ENCODE measurements at places on chromosomes 16 and 17.

GRCh38 chr16:24738895-24739294, 9.4 kb downstream of the TNRC6A start:
- DNase-seq = no peak

DNA sequence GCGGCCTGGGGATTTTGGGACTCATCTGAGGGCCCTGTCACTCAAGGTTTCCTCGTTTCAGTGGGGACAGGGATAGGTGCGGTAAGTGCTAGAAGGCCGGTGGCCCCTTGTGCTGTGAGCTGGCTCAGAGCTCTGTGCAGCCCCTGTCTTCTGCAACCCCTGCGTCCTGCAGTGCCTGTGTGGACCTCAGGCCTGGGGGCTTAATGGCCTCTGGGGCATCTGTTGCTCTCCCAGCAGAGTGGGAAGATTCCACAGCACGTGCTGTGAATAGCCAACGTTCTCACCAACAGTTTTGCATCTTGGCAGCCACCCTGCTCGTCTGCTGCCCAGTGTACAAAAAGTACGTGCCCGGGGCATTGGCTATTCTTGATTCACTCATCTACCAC, 4.9 kb downstream of the FOXC2 start:
- DNase-seq = no peak

DNA sequence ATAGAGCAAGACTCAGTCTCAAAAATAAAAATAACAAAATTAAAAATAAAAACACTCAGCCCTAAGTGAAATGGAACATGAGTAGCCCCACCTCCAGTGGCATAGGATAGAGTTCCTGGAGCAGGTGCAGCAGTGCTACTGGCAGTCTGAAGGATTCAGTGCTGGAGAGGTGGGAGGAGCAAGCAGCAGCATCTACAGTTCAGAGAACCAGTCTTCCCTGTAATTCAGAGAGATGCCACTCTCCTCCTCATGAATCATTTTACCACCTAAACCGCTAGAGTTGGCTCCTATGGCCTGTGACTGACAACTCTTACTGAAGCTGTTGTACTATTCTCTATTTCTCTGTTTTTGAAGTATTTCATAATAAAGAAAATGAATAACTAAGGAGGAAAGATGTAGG, 56.0 kb upstream of the SMURF2 start:
- DNase-seq = no peak

DNA sequence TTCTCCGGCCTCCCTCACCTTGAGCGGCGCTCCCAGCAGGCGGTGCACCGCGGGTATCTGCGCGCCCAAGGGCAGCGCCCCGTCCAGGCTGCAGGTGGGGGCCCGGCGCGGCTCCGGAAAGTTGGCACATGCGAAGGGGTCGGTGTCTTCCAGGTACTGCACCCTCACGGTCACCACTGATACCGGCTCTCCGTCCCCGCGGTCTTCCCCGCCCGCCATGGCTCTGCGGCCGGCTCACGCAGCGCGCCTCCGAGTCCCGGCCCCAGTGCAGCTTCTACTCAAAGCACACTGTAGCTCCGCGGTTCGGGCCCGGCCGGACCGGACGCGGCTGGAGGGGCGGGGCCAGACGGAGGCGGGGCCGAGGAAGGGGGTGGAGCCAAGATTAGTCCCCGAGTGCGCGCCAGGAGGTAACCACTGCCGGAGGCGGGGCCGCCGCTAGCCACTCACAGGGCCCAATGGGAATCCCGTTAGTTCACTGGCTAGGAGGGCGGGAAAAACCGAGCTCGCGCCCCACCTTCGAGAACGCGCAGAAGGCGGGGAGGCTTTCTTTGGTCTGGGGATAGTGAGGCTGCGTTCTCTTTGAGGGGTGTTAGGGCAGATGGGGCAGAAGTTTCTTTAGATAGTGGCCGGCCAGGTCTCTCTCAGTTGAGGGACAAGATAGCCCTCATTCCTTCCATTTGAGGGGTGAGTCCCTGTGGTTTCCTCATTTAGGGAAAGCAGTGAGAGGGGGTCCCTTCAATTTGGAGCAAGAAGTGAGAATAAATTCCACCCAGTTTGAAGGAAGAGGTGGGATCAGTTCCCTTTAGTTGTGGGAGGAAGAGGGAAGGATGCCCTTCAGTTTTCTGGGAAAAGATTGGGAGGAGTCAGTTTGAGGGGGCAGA, at the start of gene FHOD1:
FHOD1 (minus strand) TSS at position 290 of the 881 bp plus-strand sequence; CDS start at position 219, 71 bp downstream.
- DNase-seq = peak; percentile 95

GRCh38 chr17:43393944-43394482, 4.8 kb upstream of the ARL4D start:
- DNase-seq = peak; percentile 70

GRCh38 chr17:31388770-31389656, 2.5 kb upstream of the RAB11FIP4 start:
- no peak for DNase-seq

DNA sequence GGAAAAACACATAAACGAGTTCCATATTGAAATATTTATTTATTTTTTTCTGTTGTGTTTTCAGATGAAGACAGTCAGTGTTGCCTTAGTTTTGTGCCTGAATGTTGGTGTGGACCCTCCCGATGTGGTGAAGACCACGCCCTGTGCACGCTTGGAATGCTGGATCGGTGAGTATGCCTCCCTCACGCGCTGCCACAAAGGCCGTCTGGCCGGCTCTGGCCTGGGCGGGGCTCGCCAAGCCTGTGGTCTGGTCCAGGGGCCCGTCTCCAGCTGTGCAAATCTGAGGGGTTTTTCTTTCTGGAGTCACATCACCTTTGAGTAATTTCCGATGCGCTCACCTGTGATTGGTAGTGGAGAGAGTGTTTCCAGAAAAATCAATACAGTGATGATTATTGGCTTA, 81.0 kb downstream of the RPTOR start:
- DNase-seq = no peak

- no peak for DNase-seq
Measured at GRCh38 chr17:10776381-10776780, 27.5 kb downstream of the TMEM238L start.

GRCh38 chr17:63434951-63435571, 11.0 kb downstream of the CYB561 start:
- DNase-seq = no peak

DNA sequence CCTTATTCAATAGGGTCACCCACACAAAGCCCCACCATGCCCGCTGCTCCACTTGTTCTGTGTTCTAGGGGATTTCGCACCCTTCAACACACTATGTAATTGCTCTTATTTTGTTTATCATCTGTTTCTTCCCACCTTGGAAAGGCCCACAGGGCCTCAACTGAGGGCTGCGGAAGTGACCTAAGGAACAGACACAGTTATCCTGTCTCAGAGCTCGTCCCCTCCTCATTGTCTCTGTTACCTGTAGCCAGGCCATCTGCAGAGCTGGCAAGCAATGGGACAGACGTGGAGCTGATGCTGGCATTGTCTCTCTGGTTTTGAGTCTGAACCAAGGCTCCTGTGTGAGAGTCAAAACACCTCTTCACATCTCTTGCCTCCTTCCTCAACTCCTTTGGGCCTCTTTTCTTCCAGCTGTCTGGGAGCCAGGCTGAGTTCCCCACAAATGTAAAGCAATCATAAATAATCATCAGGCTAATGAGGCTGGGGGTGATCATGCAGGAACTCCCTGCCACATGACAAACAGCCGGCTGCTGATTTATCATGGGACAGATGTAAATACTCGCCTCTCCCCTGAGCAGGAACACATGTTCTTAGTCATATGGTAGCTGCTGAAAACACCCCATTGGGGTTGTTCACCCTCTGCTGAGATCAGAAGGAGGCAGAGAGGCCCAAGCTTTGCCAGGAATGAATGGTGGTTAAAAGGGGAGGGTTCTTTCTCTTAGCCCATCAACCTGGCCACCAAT, 71.9 kb downstream of the AXIN2 start:
- no peak for DNase-seq

- no peak for DNase-seq
Measured at GRCh38 chr16:82317411-82318167, 147.6 kb upstream of the MPHOSPH6 start.

GRCh38 chr16:68090130-68090529, 5.0 kb downstream of the NFATC3 start:
- DNase-seq = no peak

DNA sequence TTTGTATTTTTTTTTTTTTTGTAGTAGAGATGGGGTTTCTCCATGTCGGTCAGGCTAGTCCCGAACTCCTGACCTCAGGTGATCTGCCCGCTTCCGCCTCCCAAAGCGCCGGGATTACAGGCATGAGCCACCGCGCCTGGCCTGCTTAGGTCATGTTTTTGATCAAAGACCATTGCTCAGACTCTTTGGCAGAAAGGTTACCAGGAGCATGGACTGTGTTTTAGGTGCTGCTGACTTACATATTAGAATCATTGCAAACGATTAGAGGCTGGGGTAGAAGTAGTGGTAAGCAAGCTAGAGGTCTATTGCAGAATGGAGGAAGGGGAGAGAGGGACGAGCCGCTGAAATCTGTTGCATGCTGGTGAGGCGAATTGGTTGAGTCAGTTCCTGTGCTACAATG, 79.8 kb downstream of the TANGO6 start:
- DNase-seq = no peak

DNA sequence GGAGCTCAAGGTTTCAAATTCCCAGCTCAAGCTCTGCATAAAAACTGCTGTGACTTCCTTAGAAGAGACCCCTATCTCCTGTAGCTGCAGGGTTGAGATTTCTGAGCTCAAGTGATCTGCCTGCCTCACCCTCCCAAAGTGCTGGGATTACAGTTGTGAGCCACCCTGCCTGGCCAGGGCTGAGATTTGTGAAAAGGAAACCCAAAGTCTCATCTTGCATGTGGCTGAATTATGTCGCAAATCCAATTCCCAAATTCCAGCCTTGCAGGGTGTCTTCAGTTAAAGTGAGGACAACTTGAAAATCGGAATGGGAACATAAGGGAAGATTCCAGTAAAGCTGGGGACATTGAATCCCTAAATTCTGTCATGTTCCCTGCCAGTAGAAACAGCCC, 14.2 kb upstream of the CETP start:
- DNase-seq = no peak

DNA sequence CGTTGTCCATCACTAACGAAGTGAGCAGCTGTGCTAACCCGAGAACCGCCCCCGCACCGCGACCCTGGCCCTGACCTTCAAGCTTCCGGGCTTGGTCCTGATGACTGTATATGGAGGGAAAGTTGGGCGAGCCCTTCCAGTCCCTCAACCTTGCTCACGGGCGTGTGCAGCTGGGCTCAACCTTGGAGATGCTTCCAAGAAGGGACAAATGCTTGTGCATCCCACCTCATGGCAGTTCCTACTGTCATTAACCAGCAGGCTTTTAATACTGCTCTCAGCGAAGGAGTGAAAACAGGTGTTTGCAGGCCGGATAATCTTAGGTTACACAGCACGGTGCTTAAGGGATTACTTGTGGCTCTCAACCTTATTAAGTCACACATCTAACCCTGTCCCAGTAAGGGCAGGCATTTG, 33.5 kb downstream of the SRL start:
- no peak for DNase-seq
